ENCODE measurements at places on chromosomes 3 and 15.

DNA sequence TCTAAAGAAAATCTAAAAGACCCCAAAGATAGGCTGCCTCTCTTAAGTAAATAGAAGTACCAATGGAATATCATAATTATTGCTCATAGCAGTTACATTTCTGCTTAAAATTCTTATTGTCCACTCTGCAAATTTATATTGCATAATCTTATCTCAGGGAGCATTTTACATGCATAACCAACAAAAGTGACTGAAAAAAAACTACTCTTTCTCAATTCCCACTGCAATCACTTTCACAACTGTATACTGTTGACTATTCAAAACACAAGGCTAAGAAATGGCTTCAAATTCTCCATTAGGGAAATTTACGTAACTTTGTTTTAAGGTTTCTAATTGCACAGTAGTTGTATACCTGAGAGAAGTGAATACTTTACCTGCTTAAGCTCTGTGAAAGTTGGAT lies 56.3 kb downstream of the HMG20A start:
- no peak for DNase-seq

DNA sequence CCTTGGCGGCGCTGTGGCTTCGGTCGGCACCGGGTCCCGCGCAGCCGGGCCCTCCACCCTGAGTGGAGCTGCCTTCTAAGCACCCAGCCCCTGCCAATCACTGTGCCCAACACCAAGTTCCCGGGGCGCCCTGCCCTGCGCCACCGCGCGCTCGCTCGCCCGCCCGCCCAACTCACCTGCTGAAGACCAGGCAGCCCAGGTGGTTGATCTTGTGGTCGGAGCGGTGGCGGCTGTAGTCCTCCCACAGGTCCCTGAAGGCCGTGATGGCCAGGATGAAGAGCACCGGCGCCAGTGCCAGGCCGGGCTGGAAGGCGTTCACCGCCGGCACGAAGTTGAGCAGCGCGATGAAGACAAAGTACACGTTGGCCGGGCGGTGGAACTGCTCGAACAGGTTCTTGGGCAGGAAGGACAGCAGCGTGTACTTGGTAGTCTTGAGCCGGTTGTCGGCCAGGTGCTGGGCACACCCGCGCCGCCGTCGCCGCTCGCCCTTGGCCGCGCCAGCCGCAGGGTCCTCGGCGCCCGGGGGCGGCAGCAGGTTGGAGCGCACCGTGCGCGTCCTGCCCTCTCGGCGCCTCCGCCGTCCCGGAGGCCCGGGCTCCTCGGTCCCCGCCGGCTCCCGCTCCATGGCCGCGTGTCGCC lies 536 bp downstream of the ATP10A start:
- no peak for DNase-seq

- DNase-seq: no peak
These were observed 619 bp downstream of the TTBK2 start for GRCh38 chr15:42919799-42920518.

GRCh38 chr3:105904678-105905284 lies 36.0 kb upstream of the CBLB start:
- no peak for DNase-seq

GRCh38 chr15:71252044-71252739 lies 136.9 kb downstream of the THSD4 start:
- no peak for DNase-seq

DNA sequence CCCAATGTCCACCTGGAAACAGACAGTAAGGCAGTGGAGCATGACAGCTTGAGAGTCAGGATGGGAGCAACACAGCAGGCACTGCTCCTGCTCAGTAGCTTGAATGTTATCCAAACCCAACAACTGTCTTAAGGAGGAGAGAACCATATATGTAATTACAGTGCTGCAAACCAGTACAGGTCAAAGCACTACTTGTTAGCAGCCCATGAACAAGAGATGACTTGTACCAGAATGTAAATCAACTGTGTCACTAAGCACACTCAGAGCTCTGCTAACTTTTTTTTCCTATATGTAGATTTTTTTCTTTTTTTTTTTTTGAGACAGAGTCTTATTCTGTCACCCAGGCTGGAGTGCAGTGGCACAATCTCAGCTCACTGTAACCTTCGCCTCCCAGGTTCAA lies 87.1 kb downstream of the ANO10 start:
- no peak for DNase-seq
